Renal cortex interstitium (tissue), 15 donors: ENCODE measurements at places on chromosomes 2 and 18.

GRCh38 chr18:78473563-78473962 lies 506.1 kb upstream of the SALL3 start:
- no peak for DNase-seq

- no peak for DNase-seq
These were observed 111.2 kb upstream of the NOSTRIN start for GRCh38 chr2:168691221-168691620.

GRCh38 chr2:144198116-144198515 lies 321.8 kb downstream of the ZEB2 start:
- DNase-seq: peak; percentile 6

DNA sequence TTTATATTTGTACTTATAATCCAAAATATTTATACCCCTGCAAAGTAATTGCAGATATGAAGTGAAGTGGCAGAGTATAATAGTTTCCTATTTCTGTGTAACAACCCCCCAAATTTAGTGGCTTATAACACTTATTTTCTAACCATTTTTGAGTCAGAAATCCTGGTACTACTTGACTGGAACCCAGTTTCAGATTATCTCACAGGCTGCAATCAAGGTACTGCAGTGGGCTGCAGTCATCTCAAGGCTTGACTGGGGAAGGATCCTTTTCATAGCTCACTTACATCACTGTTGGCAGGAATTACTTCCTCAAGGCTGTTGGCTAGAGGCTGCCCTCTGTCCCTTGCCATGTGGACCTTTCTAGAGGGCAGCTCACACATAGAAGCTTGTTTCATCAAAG lies 558.2 kb upstream of the PKDCC start:
- DNase-seq: no peak

- DNase-seq: no peak
These were observed 269.4 kb upstream of the CHAC2 start for GRCh38 chr2:53498210-53498609.

DNA sequence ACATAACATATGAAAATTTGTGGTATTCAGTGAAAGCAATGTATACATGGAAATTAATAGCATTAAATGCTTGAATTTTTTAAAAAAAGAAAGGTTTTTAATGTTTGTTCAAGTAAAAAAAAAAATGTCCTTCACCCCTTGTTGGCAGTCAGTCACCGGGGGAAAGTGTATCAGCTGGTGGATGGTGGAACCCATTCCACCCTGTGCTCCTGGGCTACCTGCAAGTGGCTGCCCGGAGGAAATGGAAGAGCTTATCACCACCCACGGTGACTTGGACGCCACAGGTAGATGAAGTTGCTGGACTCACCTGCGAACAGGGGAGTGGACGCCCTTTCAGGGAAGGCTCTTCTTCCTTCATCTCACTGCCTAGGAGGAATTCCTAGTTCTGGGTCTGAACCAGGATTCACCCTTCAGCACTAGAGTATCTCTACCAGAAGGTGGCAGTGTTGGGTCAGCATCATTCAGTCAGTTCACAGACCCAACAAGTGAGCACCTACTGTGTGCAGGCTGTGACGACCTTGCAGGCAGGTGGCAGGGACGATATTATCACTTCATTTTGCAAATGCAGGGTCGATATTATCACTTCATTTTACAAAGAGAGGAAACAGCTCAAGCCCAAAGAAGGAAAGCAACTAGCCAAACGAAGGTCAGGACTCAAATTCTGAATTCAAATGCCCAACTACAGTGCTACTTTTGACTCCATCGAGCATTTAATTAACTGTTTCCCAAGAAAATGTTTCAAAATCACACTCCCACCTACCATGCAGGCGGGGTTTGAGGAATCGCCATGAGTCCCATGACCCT lies 35.8 kb downstream of the CIB4 start:
- no peak for DNase-seq
